A549 treated with ZK216348 at 1 μM for 4 hours (cell line): ENCODE measurements at places on chromosomes 5 and 9. TPM values are rescaled to one million over a fixed set of nuclear protein-coding genes. Genes with fewer than 3 reads are reported as not detected.

Gene FREM1
- total RNA-seq = not detected in 5 replicates

Gene MARCHF11
- not detected in 5 replicates for total RNA-seq

Gene SLC36A2
- total RNA-seq = not detected in 5 replicates

Gene FCN2
- total RNA-seq = not detected in 5 replicates

Gene GARNL3
- total RNA-seq = 1.8 to 3.3 TPM (median 2.8 TPM) in 5 replicates

Gene ANKRD20A1
- total RNA-seq = 0.60 to 1.8 TPM (median 1.3 TPM) in 5 replicates

Gene APBA1
- total RNA-seq = 0.12 to 1.1 TPM (median 0.16 TPM) in 5 replicates

Gene LHFPL2
- total RNA-seq = 49.7 to 74.0 TPM (median 60.1 TPM) in 5 replicates

Gene GALT
- total RNA-seq = 15.3 to 24.9 TPM (median 17.3 TPM) in 5 replicates

Gene SYK
- 0.04 to 0.07 TPM (median 0.05 TPM) in 3 of 5 replicates, not detected in the others for total RNA-seq

Gene SLC34A1
- total RNA-seq = not detected in 5 replicates

Gene RHOBTB3
- total RNA-seq = 5.3 to 10.5 TPM (median 8.4 TPM) in 5 replicates

Gene CCNI2
- total RNA-seq = 0.06 to 0.09 TPM in 2 of 5 replicates, not detected in the others
